Activated CD4-positive, alpha-beta memory T cell treated with anti-CD3 and anti-CD28 coated beads, Interleukin-2, amount 10 ng/mL, durations not matched to agents 7 days and 5 days (primary cell): ENCODE measurements at places on chromosomes 3 and 15.

GRCh38 chr15:72591361-72591760 is 63.1 kb upstream of the GOLGA6B start:
- H3K27me3 ChIP-seq, result no peaks in the 10 kb centered on the region
- no peak overlapping the region for H3K27ac ChIP-seq
- no peak overlapping the region for H3K4me3 ChIP-seq
- no peaks in the 10 kb centered on the region for H3K4me1 ChIP-seq
- DNase-seq, result no peak

DNA sequence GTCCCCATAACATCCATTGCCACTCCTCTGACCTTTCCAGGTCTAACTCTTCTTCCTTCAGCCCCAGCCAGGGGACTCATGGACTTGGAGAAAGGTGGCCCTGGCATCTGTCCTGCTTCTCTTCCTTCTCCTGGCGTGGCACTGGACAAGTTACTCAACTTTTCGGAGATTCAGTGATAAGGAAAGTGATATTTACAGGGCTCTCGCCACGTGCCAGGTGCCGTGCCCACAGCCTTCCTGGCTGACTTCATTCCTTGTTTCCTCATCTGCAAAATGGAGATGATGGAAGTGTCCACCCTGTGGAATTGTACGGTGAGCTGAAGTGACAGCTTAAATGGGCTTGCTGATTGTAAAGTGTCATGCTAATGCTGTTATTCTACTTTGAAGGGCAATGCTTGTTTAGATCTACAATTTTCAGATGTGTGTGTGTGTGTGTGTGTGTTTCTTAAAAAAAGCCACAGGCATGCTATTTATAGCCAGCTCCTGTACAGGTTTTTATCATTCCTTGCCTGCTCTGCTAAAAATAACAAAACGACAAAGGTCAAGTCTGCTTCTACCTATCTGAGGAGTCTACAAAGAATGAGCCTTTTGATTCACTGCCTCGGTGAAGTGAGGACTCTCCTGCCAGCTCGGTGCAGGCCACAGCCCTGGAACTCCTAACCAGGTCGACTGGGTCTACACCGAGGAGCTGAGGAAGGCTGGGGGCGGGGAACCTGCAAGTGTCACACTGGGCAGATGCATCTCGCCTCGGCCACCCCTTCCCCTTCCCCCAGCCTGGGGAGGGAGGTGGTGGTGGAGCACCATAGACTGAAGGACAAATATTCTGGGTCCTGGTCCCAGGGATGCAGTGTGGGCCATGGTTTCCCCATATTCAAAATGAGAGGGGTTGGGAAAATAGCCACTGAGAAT is 11.4 kb upstream of the ATP2B2 start:
- H3K4me1 ChIP-seq, result no peaks in the 10 kb centered on the region
- DNase-seq, result no peak
- peaks cover 10% of the 10 kb centered on the region for H3K27me3 ChIP-seq

DNA sequence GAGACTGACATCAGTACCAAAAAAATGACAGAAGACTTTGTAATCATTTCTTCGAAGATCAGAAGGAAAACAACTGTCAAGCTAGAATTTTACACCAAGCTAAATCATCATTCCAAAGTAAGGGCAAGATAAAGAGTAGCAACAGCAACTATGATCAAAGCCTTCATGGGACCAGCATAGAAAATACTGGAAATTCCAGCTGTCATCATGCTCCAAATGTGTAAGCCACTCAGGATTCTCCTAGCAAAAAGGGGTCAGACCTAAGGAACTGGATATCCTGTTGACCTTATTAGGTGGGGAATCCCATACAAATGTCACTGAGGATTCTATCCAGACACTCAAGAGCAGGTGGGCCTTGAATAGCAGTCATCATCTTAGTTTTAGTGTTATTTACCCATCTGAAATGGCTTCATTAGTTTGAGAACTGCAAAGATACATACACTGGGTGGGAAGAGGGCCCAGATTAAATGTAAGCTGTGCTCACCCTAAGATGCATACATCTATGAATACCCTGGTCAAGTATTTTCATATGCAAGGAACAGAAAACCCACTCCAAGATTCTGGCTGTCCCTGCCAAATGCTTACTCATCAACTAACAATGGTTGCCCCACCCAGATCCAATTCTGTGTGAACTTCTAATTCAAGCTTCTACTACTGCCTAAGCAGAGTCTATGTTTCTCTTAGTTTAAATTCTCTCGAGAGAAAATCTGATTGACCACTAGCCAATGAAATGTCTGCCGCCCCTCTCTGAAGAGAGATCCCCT is 33.5 kb downstream of the CLDN18 start:
- peaks cover 26% of the 10 kb centered on the region for H3K27me3 ChIP-seq
- DNase-seq, result no peak
- no peaks in the 10 kb centered on the region for H3K36me3 ChIP-seq
- H3K27ac ChIP-seq, result no peak overlapping the region

DNA sequence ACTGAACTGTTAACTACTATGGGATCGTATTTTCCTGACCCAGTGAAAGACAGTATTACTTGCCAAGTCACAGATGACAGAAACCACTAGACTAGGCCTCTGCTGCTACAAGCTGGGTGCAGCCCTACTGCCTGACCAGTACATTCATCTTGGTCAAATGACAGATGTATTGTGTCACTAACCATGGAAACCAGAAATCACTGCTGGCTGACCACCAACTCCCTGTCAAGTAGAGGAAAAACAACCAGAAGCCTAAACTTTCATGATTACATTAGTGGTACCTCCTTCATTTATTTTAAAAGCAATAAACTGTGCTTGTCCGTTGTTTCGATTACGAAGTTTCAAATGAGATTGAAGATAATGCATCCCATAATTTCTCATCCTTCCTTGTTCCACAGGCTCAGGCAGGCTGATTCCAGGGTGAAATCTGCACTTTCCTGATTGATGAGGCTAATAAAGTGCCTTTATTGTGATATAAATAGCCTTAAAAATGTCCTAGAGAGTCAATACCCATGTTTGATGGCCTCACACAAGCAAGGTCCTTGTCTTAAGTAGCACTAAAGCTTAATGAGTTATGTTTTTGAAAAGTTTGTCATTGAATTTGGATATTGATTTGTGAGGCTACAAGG is 309.7 kb downstream of the LSAMP start:
- no peak overlapping the region for H3K4me3 ChIP-seq
- no peaks in the 10 kb centered on the region for H3K36me3 ChIP-seq
- H3K4me1 ChIP-seq, result no peaks in the 10 kb centered on the region
- DNase-seq, result no peak
- no peak overlapping the region for H3K27ac ChIP-seq
- no peaks in the 10 kb centered on the region for H3K27me3 ChIP-seq

- H3K27ac ChIP-seq, result no peak overlapping the region
- no peak for DNase-seq
- H3K4me1 ChIP-seq, result peaks cover 40% of the 10 kb centered on the region
These were observed 148.3 kb downstream of the MBNL1 start for GRCh38 chr3:152416808-152417580.

- peaks cover 6% of the 10 kb centered on the region for H3K4me1 ChIP-seq
- no peaks in the 10 kb centered on the region for H3K27me3 ChIP-seq
- no peak for DNase-seq
- H3K4me3 ChIP-seq, result no peak overlapping the region
- H3K27ac ChIP-seq, result no peak overlapping the region
These were observed 60.1 kb downstream of the SGO1 start for GRCh38 chr3:20125897-20126296.
